ENCODE measurements at places on chromosomes 6 and 20.
A peak's percentile ranks its signal among the peaks of the same experiment; 100 is the strongest.

- DNase-seq: no peak
Observed at GRCh38 chr6:80434691-80435350, 328.4 kb downstream of the BCKDHB start.

GRCh38 chr6:129710450-129711270 is 683 bp upstream of the ARHGAP18 start:
- DNase-seq: no peak

- DNase-seq: no peak
Observed at GRCh38 chr6:5622276-5623005, 361.1 kb downstream of the FARS2 start.

DNA sequence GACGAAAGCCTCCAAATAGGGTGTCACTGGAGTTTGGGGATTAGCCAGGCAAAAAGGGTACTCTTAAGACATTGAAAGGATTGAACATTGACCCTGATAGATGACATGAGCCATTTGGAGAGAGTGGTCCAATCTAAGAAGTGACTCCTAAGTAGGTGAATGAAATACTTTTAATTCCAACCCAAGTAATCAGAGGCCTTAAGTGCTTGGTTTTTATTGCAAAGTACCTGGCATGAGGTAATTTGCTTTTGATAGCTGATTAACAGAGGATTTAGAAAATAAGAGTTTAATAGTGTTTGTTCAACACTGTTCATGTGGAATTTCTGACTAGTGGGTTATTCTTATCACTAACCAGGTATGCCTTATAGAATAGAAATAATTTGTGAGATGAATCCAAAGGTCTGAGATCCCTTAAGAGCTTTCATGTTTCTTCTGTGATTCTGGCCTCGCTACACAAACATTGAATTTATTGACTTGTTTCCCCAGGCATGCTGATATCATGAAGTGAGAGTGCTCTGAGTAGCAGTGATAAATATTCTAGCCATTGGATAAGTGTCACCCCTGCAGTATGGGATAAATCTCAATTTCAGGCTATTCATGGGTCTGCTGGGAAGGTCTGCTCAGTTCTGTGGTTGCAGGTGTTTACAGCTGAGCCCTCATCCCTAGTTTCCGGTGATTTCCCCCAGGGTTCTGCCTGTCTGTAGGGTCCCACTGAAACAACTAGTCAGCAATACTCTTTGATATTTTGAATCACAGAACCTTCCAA is 6.5 kb downstream of the NCOA7 start:
- DNase-seq: no peak

DNA sequence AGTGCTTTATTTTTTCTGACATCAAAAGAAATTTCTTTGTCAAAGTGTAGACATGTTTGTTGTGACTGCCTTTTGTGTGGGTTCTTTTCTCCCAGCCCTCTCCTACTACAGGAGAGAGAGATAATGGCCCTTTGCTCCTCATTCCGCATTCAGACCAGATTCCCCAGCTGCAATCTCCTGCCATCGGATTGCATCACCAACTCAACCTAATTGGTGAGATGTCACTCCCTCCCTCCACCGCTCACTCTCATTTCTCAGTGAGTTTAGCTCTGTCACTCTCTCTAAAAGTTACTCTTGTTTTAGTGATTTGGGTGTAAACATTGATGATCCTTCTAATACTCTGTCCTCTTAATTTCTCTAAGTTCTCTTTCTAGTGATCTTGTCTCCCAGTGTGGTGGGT is 22.7 kb downstream of the UTRN start:
- no peak for DNase-seq

DNA sequence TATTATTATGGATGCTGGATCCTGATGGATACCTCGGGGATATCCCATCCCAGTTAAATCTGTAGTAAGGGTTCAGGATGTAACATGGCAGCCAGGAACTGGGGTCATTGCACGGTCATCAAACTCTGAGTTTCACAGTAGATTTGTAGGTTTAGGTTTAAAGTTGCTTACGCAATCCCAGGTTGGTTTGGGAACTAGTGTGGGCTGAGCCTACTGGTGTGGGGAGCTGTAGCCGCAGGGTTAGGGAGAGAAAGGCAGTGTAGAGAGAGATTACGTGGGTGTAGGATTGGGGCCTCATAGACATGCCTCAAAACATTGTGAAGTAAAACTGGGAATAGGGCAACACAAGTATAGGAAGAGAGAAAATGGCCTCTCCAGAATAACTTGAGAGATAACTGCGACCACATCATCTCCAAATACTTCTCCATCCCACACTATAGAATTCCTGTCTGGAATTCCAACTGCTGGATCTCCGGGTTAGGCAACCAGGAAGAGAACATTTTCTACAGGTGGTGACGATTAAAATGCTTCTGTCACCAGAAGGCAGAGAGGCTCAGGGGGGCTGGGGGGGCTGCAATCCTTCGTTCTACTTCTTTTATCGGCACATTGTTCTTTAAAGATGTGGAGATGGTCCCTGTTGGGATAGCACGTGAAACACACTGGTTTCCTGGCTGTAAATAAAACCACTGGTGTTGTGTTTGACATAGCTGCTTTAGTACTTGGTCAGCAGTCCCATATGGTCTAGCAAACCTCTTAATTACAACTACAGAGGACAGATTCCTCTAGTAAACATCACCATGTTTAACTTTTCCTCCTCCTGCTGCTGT is 44.9 kb upstream of the TMEM170B start:
- no peak for DNase-seq

GRCh38 chr6:161056451-161056850 is 64.9 kb downstream of the MAP3K4 start:
- DNase-seq: no peak

DNA sequence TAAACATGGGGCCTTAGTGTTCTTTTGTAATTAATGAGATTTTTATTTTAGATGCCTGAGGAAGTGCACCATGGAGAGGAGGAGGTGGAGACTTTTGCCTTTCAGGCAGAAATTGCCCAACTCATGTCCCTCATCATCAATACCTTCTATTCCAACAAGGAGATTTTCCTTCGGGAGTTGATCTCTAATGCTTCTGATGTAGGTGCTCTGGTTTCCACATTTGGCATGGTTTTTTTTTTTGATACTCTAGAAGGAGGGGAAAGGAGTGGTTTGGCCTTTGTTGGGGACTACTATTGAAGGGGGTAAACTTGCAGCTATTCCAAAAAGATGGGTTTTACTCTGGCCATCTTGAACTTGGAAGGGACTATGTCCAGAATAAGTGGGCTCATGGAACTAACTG is 1.7 kb downstream of the HSP90AB1 start:
- DNase-seq: no peak

DNA sequence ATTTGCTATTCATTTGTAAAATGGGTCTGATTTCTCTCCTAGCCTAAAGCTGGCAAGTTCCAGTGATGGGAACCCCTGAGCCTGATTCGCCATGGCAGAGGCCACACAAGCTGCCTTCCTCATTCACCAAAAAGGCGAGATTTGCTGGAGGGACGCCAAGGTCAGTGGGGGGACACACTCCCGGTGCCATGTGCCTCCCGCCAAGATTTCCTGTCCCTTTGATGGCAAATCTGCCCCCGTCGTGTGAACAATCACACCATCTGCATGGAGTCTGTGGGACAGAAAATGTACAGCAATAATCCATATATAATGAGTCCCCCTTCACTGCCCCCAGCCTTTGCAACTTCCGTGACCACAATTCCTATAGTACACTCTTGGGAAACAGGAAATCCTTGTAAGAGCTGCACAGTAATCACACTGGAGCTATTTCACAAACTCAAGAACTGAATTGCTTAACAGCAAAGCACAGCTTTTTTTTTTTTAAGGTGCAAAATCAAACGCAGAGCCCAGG is 15.7 kb upstream of the IGF2R start:
- DNase-seq: no peak

DNA sequence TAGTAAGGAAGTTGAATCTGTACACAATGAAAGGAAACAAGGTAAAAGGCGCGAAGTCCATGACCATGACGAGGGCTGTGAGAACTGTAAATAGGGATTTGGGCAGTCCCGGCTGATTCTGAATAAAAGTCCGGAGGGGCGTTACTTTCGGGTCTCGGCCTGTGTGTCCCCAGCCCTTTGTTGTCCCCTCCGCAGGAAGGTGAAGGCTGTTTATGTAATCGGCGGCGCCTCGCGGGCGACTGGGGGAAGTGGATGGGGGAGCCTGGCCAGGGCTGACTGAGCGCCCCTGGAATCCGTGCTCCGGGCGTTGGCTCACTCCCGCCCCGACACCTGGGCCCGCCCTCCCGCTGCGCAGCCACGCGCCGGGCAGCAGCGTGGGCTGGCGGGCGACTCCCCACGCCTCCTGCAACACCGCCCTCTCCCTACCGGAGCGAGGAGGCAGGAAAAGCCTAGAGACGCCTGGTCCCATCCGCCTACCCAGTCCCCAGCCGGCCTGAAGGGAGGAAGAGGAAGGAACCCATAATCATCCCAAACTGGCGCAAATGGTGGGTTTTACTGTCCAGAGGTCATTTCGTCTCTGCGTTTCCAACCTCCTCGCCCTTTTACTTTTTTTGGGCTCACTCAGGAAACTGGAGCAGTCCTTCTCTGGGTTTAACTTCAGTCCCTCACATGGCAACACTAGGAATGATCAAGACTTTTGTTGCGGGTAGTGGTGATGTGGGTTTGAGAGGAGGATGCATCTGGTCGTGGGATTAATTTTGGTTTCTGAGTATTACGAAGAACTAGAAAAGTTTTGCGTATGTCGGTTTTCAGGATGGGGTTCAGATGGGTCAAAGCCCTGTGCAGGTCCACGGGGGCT is 12.1 kb downstream of the TRIM31 start:
- DNase-seq: peak; percentile 9

- no peak for DNase-seq
Observed at GRCh38 chr6:24710519-24711303, 8.2 kb downstream of the C6orf62 start.

DNA sequence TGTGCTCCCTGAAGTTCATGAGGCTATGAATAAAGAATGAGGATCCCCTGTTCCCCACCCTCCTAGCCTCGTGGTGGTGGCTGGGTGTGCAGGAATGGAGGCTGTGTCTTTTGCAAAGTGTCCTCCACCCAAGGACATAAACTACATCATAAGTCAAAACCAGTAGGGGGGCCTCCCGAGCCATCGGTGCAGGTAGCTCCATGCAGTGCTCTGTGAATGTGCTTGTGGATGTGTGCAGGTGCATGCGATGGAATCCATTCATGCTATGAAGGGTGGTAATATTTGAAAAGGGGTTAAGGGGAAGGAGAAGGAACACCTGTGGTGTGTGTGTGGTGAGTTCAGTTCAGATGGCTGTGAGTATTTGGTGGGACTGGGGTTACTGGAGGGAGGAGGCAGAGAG is 197.3 kb downstream of the NRN1 start:
- DNase-seq: no peak

DNA sequence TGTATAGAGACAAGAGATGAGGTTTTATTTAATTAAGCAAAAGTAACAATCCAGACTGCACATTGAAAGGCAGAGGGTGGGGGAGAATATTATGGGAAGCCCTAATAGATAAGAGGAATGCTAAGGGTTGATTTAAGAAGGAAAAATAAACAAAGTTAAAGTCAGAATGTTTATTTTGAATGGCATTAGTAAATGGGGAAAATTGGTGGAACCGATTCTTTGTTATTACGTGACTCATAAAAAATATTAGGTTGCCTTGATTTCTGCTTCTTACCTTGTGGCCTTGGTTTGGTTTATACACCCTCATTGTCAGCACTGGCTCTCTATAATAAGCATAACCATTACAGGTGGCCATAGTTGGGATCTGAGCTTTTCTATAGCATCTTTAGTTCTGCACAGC is 674.8 kb upstream of the CITED2 start:
- DNase-seq: no peak

- DNase-seq: no peak
Observed at GRCh38 chr6:114467931-114468330, 125.1 kb upstream of the HS3ST5 start.

Measured in activated T-helper 9 cell treated with anti-CD3 and anti-CD28 coated beads, Interleukin-2, amount 50 U/mL, for 16 hours (primary cell).